ENCODE measurements at places on chromosomes 12 and 14.

DNA sequence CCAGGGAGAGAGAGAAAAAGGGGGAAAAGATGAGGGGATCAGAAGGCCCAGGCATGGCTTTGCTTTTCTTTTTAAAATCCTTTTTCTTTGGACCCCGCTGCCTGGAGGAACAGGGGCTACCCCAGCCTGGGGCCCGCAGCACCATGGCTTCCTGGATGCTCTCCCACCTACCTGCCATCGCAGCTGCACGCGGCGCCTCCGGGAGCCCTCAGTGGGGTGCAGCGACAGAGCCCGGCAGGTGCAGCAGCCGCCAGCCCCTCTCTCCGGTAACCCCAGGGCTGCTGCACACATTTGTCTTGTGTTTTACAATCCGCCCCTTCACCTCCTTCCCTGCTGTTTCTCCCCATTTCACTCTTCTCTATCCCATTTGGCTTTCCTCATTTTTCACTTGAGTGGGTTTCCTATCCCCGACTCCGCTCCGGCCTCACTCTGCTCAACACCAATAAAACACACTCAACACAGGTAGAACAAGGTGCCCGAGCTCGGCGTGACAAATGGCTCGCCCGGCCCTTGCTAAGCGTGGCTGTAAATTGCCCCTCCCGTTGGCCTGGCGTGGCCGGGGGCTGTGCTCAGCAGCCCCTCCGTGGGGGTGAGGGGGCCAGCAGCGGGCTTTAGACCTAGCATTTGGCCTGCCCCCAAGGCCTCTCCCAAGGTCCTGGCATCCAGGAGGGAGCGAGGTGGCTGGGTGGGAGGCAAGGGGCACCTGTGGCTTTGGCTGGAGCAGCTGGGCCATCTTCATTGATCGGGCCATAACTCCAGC lies 52.6 kb upstream of the GPATCH2L start:
- no peak for DNase-seq

- DNase-seq, result peak; percentile 48
Measured at GRCh38 chr14:74616507-74616906, 4.5 kb upstream of the LTBP2 start.

GRCh38 chr14:89674936-89675335 lies 257.9 kb upstream of the FOXN3 start:
- no peak for DNase-seq

DNA sequence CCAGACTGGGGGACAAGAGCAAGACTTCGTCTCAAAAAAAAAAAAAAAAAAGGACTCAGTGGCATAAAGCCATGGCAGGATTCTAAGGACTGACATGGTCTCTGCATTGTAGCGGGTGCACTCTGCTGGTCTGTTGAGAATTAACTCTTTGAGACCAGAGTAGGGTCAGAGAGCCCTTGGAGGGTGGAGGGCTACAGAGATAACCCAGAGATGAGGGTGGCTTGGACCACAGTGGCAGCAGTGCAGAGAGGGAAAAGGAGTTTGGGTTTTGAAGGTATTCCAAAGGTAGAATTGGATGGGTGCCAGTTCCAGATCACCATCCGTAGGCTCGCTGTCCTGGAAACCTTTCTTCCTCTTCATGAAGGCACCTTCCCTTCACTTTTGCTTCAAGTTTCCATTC lies 14.3 kb upstream of the DYNC1H1 start:
- no peak for DNase-seq

DNA sequence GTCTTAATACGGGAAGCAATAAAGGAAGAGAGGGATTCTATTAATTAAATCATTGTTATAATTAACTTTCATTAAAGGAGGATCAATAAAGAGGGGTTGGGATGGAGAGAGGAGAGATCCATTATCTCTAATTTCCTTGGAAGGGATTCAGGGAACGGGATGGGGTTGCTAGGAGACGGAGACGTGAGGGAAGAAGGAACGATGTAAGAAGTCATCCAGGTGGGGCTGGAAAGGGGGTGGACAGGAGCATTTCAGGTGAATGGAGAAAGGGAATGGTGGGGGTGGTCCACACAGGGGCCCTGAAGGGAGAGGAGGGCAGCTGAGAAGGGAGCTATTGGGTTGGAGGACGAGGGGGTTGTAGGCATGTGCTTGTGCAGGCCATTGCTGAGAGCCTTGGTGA lies 17.2 kb downstream of the CALCOCO1 start:
- DNase-seq, result no peak

GRCh38 chr12:69331909-69332684 lies 16.1 kb upstream of the LYZ start:
- DNase-seq, result no peak

GRCh38 chr12:13875744-13876143 lies 105.7 kb downstream of the GRIN2B start:
- DNase-seq, result no peak

DNA sequence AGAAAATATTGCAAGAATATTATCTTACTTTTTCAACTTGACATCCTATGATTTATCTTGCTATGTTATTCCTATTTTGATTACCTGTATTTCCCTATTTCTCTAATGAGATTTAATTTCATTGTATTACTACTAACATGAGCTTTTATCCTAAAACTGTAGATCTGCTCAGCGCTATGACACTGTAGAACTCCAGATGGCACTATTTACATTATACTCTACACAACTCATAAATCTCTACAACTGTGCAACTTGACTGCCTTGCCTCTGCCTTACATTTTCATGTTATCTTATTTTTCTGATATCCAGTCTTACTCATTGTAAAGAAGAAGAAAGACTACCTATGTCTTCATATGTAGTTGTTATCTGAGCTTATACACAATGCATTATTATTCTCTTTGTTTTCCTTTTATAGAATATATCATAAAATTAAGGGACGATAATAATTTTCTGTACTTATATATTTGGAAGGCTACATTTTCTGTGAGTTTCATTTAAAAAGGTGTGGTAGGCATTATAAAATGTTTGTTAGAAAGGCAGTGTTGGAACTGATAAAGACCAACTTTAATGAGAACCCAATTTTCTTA lies 24.1 kb downstream of the NUP37 start:
- DNase-seq, result no peak

DNA sequence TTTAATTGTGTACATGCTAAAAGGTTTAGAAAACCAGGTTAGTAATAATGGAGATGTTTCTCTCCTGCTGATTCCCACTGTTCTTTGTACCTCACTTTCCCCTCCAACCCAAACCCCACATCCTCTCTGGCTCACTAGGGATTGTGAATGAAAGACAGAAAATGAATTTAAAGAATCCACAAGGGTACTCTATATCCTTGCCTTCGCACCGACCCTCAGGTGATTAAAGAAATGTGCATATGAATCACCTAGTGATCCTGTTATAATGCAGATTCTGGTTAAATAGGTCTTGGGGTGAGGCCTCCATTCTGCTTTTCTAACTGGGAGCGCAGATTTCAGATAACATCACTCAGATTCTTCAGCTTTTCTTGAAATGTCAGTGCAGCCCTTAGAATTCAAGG lies 84.3 kb upstream of the OTX2 start:
- no peak for DNase-seq

GRCh38 chr12:12898136-12898717 lies 6.9 kb downstream of the GPRC5A start:
- no peak for DNase-seq

GRCh38 chr14:95876761-95877538 lies at the start of gene TUNAR:
Gene TUNAR (plus strand): TSS chr14:95876832.
- no peak for DNase-seq

GRCh38 chr12:32010631-32011336 lies 51.6 kb downstream of the RESF1 start:
- no peak for DNase-seq

GRCh38 chr12:9707864-9708808 lies 24.8 kb downstream of the CLECL1 start:
- DNase-seq, result peak; percentile 68

DNA sequence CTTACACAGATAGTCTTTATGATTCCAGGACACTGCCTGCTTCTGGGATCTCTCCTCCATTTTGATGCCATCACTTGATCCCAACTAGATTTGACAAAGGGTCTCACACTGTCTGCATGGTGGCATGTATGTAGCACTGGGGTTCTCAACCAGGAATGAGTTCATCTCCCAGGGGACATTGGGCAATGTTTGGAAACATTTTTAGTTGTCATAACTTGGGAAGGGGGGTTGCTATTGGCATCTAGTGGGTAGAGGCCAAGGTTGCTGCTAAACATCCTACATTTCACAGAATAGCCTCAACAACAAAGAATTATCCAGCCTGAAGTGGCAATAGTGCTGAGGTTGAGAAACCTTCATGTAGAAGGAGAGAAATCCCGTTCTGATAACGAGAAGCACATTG lies 376.2 kb downstream of the DPF3 start:
- no peak for DNase-seq

DNA sequence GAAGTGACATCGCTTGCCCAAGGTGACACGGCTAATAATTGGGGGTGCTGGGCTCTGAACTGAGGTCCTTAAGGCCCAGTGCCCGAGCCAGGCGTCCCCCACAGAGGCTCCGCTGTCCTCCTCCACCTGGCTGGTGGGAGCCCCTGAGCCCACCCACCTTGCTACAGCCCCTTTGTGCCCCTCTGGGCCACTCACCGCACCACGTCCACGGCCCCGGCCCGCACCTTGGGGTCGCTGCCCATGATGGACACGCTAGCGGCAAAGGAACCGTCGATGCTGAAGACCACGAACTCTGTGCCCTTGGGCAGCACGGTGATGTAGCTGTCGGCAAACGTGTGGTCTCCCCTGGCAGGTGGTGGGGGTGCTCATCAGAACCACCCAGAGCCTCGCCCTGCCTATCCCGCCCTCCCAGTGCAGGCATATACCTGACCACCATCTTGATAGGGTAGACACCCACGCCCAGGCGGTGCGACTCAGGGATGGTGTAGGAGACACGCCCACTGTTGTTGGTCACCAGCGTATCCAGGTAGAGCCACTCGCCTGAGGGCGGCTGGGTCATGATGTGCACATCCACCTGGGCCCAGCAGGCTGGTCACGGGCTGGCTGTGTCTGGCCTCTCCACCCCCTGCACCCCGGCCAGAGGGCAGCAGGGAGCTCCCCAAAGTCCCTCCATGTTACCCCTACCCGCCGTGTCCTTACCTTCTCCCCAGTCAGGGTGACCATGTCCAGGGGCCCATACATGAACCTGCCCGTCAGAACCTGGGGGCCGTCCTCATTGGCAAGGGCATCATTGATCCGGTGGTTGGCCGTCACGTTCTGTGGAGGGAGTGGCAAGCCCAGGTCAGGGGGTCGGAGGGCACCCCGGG lies 6.8 kb downstream of the ARL6IP4 start:
- no peak for DNase-seq

DNA sequence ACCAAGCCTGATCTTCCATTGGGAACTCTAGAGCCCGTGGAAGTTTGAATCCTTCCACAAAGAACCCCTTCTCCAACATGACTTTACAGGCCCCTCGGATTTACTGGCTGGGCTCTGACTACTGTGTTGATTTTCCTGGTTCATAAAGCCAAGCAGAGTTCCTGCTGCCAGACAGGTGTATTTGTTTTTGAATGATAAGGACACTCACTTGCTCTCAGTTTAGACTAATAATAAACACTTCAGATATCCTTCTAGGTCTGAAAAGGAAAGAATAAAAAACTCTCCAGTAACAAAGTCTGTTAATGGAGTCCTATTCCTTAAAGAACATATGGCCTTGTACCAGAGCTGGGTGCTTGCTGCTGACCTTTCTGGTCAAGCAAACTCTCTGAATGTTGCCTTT lies 31.0 kb downstream of the SIX1 start:
- DNase-seq, result no peak

GRCh38 chr12:34601689-34602088 lies 579.4 kb downstream of the ALG10 start:
- no peak for DNase-seq

GRCh38 chr14:75826599-75826998 lies 155.2 kb downstream of the TGFB3 start:
- no peak for DNase-seq

DNA sequence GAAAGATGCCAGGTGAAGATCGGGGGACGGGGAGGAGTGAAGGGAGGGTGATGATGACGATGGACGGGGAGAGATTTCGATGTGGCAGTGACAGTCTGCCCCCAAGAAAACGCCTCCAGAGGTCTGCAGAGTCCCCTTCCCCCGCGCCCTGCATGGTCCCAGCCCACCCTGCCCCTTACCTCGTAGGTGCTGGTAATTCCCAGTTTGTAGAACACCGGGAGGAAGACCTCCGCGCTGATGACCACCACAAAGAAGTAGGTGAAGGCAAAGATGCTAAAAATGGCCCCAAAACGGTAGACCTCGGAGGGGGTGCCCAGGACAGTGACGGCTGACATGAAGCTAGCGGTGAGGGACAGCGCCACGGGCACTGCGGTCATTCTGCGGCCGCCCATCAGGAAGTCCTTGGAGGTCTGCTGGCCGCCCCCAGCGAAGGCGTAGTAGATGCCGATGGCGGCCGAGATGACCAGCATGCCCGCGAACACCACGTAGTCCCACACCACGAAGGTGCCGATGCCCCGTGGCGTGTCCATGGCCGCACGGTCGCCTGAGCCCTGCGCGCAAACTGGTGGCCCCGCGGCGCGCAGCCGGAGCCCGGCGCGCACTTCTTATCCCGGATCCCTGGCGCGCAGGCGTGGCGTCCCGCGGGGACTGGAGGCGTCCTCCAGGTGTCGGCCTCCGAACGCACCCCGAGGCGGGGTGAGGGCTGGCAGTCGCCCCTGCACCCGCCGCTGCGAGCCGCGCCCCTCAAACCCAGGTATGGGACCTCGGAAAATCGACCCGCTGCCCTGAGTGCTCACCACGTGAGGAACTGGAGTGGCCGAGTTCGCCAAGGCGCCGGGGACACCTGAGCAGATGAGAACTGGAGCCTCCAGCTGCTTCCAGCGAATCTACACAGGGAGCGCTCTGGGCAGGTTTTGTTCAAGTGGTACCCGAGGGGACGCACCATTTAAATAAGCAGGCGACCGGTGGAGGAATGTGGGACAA lies at the start of gene SLC5A8:
Gene SLC5A8 (minus strand): TSS at position 920 of the 984 bp plus-strand sequence. CDS start 390 bp downstream, at position 530.
- DNase-seq, result no peak

- no peak for DNase-seq
Measured at GRCh38 chr14:88043529-88044443, 38.9 kb downstream of the GPR65 start.

- DNase-seq, result no peak
Measured at GRCh38 chr12:29073631-29074239, 75.3 kb upstream of the FAR2 start.

GRCh38 chr12:118373616-118374015 lies 909 bp upstream of the TAOK3 start:
- DNase-seq, result no peak

GRCh38 chr12:112606611-112607365 lies 184.8 kb upstream of the RPH3A start:
- DNase-seq, result no peak

DNA sequence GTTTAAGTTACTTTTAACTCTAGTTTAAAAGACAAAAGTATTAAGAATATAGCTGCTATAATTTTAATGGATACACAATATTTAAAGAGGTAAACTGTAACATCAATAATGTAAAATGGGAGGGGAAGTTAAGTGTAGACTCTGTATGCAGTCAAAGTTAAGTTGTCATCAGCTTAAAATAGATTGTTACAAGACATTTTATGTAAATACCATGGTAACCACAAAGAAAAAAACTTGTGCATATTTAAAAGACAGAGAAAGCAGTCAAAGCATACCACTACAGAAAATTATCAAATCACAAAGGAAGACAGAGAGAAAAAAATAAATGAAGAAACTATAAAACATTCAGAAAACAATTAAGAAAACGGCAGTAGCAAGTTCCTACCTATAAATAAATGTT lies 73.3 kb downstream of the CEP128 start:
- no peak for DNase-seq

Data from activated T-cell treated with anti-CD3 and anti-CD28 coated beads, Interleukin-2, amount 50 U/mL, for 24 hours (primary cell).